ENCODE measurements at places on chromosomes 5 and 9.

- DNase-seq: no peak
Measured at GRCh38 chr9:68532131-68532530, 8.6 kb downstream of the TMEM252 start.

GRCh38 chr9:116476935-116477381, 210.1 kb upstream of the TRIM32 start:
- DNase-seq: no peak

DNA sequence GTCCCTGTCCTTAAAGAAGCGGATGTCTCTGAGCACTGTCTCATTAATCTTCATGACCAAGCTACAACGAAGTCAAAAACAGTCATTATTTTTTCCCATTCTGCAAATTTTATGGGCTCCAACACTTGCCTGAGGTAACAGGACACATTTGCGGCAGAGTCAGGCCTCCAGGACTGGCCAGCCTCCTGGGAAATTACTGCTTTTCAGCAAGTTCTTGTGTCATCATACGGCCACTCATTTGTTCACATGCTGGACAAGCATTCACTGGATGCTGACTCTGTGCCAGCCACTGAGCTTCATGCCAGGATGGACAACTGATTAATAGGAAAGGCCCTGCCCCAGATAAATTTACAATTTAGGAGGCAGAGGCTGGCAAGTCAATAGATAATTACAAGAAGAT, 305.7 kb downstream of the ACTL7B start:
- DNase-seq: no peak

- no peak for DNase-seq
Measured at GRCh38 chr5:6029811-6030271, 348.5 kb downstream of the MED10 start.

- DNase-seq: no peak
Measured at GRCh38 chr5:62741761-62742160, 163.1 kb downstream of the LRRC70 start.

GRCh38 chr5:68187268-68188055, 28.1 kb upstream of the PIK3R1 start:
- DNase-seq: no peak

GRCh38 chr5:160023908-160024630, 15.1 kb downstream of the TTC1 start:
- DNase-seq: no peak

- DNase-seq: no peak
Measured at GRCh38 chr5:31825518-31826068, 186.7 kb downstream of the PDZD2 start.

GRCh38 chr9:28774433-28775235, 1201.4 kb upstream of the C9orf72 start:
- no peak for DNase-seq

DNA sequence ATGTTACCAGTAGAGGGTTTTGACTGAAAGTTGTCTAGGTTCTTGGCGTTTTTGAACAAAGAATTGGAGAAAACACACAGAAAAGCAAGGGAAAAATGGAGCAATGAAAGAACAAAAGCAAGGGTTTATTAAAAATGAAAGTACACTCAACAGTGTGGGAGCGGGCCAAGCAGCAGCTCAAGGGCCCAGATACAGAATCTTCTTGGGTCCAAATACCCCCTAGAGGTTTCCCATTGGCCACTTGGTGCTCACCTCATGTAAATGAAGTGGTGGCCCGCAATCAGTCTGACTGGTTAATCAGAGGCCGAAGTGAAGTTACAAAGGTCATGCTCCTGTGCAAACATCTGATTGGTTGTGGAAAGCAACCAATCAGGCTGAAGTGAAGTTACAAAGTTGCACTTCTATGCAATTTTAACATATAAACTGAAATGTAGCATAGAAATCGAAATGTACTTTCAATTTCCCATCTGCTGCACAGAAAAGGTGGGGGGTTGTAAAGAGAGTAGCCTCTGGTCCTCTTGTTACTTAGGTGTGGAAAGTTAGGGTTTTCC, 1.9 kb upstream of the GM2A start:
- DNase-seq: no peak

DNA sequence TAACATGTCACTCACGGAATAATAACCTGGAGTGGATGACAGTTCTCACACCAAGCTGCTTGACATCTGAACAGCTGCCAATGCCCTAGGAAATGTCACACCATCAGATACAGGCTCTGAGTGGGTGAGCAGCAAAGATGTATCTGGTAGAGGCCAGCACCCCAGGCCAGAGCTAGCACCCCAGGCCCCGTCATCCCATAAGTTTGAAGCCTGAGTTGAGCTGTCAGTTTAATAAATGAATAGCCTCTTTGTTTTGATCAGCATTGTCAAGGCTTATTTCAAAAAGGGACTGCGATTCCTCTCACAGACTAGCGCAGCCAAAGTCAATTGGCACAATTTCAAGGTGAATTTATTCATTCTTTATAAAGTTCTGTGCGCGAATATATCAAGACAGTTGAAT, 1327.1 kb downstream of the MAT2B start:
- no peak for DNase-seq

DNA sequence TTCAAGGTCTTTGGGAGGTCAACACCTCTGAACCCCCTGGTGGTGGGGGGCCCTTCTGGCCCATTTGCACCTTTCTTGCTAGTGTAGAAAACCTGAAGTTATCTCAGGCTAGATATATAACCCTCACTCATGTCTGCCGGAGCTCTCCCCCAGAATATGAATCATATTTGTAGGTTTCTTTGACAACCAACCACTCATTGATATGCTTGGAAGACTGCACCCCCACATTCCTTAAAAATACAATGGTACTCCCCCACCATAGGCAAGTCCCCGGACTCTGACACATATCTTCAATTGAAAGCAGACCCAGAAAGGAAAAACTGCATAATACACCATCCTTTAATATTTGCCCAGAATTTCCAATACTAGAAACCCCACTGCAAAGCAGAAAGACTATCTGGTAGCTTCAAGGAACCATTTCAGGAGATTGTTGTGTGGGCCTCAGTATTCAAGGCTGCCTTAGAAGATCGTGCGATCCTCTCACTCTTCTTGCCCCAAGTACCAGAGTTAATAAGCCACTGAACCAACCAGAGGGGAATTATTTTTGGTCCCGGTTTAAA, 978 bp upstream of the UBE2B start:
- no peak for DNase-seq

GRCh38 chr5:124650147-124650561, 96.3 kb downstream of the ZNF608 start:
- no peak for DNase-seq

GRCh38 chr5:142013734-142014521, 1.1 kb upstream of the GNPDA1 start:
- no peak for DNase-seq

GRCh38 chr9:135085830-135086546, 1.5 kb upstream of the OLFM1 start:
- DNase-seq: no peak

Data from osteocyte (in vitro differentiated cells).